ENCODE measurements at places on chromosomes 4 and X.

DNA sequence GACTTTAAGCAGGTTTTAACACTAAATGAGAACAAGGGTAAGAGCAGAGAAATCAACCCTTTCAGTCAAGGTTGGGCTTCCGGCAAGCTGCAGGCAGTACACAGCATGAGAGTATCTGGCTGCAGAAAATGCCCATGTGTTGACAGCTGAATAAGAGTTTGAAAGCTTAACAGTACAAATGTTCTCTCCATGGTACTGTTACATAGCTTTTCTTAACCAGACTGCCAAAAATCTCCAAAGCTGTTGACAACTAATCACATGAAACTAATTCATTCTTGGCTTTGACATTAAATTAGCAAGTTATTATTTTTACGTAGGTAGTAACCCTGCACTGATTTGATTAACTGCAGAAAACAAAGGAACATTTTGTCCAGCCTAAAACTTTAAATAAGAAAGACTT is 153.5 kb downstream of the SLC10A7 start:
- DNase-seq, result no peak

- no peak for DNase-seq
Measured at GRCh38 chr4:16669036-16669435, 229.4 kb downstream of the LDB2 start.

DNA sequence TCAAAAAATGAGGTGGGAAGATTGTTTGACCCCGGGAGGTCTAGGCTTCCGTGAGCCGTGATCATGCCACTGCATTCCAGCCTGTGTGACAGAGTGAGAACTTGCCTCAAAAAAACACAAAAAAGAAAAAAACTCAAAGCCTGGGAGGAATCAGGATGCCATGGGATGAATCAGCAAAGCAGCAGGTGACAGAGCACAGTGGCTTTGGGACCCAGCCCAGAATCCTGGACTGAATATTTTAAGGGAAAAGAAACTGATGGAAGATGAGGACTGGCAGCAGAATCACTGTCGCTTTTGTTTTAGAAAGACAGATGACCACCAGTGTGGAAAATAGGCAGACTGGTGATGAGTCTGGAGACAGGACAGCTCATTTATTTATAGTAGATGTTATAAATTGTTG is 16.6 kb downstream of the S100G start:
- no peak for DNase-seq

DNA sequence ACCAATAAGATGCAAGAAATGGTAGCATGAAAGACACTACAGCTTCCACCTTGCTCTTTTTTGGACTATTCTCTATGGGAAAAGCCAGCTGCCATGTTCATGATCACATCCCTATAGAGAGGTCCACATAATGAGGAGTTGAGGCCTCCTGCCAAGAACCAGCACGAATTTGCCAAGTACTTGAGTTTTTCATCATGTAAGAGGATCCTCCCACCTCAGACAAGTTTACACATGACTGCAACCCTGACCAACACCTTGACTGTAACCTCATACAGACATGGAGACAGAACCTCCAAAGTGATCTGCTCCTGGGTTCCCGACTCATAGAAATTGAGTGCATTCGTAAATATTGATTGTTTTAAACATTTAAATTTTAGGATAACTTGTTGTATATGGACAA is 135.2 kb upstream of the TSPAN5 start:
- no peak for DNase-seq

- no peak for DNase-seq
Measured at GRCh38 chr4:6825403-6825802, 42.9 kb downstream of the KIAA0232 start.

DNA sequence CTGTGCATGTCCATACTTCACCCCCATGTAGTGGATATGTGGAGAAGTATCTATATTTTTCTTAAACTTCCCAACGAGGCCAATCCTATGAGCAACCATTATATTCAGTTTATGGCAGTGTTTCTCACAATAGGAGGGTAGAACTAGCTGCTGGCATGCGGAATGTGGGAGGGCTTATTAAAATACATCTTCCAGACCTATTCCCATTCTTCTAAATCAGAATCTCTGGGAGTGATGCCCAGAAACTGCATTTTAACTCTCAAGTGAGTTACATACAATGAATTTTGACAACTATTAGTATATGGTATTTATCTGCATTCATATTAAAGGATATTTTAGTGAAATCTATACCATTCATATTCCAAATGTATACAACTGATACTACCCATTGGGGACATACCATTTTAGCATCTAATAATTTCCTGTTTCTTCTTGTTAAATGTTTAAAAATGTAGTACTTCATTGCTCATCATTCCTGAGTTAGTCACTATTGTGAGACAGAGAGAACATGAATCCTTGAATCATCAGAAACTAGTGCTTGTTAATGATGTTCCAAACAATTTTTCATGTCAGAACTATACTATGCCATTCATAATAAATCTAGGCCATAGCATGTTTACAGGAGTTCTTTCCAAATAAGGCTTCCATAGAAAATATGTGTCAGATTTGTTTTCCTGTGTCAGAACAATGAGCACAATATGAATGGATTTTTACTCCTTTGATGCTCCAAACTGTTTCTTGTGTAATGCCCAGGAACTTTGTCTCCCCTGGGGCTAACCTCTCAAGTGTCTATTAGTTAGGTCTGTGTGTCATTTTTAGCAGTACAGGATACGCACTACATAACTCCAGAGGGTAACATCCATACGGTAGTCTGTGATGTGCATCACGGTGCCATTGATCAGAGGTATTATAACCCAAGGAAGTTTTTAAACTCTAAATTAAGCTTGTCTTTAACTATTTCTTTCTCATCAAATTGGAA is 198.8 kb upstream of the BMP3 start:
- no peak for DNase-seq
